ENCODE measurements at places on chromosomes 7 and 10.

DNA sequence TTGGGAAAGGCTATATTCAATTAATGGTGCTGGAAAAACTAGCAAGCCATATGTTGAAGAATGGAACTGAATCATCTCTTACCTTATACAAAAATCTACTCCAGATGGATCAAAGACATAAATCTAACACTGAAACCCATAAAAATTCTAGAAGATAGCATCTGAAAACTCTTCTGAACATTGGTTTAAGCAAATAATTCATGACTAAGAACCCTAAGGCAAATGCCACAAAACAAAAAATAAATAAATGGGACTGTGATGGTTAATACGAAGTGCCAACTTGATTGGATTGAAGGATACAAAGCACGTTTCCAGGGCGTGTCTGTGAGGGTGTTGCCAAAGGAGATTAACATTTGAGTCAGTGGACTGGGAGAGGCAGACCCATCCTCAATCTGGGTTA is 1130.0 kb downstream of the DNAJB9 start:
- DNase-seq = no peak

DNA sequence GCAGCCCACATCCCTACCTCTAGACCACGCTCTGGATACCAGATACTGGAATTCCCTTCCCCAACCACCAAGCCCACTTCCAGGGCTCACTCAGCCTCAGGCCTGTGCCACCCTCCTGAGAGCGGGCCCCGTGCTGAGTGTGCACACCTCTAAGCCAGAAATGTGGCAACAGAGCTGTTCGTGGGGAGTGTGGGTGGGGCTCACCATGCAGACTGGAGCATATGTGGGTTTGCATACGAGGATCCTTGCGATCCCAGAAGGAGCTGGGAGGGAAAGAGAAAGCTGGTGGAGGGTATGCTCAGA is 13.0 kb upstream of the LIMK1 start:
- DNase-seq = no peak

- peak; percentile 96 for DNase-seq
Observed at GRCh38 chr7:32259931-32260596, 189.9 kb upstream of the PDE1C start.

DNA sequence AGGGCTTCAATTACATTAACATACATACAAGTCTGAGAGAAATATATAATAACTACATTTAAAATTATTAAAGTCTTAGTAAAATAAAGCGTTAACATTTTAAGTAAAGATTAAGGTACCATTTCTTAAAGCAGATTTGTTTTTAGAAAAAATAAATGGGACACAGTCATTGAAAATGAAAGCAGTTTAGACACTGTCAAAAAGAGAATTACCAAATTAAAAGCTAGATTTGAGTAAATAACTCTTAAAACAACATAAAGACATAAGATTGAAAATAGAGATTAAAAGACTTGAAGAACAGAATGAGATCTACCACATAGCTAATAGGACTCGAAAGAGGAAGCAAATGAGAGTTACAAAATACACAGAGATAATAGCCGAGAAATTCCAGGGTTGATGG is 562.2 kb upstream of the FOXK1 start:
- no peak for DNase-seq

GRCh38 chr7:144416341-144416740 is 12.8 kb upstream of the NOBOX start:
- DNase-seq = no peak

GRCh38 chr10:132925071-132925561 is 17.3 kb downstream of the CFAP46 start:
- no peak for DNase-seq

DNA sequence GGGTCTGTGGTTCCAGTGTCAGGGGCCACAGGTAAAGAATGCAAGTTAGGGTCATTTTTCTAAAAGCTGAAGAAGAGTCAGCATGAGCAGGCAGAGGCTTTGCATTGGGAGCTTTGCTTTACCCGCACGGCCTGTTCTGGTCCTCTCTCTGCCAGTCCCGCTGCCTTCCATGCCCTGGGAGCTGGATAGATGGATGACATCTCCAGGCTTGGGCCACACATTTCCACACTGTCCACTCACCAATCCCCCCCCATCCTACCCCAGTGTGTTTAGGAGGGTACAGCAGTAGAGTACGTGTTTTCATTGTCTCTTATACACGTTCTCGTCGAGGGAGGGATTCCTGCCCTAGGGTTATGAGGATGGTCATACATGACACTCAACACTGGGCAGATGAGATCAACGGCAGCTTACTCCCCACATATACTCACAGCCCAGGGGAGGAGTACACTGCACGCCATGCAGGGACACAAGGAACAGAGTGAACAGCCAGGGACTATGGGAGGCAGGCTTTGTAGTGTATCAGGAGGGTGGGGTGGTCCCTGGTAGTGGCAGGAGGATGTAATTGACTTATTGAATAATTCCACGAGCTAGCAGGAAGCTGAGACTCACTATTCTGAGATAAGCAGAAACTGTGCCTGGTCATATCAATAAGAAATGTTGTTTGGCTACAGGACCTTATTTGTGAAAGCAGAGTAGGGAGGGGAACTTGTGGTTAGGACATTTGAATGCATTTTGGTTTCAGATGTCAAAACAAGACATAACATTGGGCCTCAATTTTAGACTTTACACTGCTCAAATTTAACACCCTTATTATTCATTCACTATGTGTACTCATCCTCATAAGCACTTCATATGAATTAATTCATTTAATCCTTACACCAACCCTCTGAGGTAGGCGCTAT is 36.6 kb downstream of the PLPP4 start:
- DNase-seq = no peak

- DNase-seq = peak; percentile 36
Observed at GRCh38 chr10:28984431-28984830, 304.4 kb upstream of the LYZL1 start.
